Osteoblast (primary cell): ENCODE measurements at places on chromosomes 5 and 9. TPM values are rescaled to one million over a fixed set of nuclear protein-coding genes. Genes with fewer than 3 reads are reported as not detected.

KIF4B gene
- total RNA-seq, result not detected in 2 replicates

TNFSF8 gene
- not detected in 2 replicates for total RNA-seq

THG1L gene
- total RNA-seq, result 27.9 and 30.6 TPM in 2 replicates

SLC34A3 gene
- not detected in 2 replicates for total RNA-seq

ASPN gene
- total RNA-seq, result 1.1 and 1.2 TPM in 2 replicates

PCDHGB4 gene
- 14.1 and 15.9 TPM in 2 replicates for total RNA-seq

FOXD4L4 gene
- total RNA-seq, result under 0.01 TPM in 2 replicates

PRRX2 gene
- total RNA-seq, result 27.5 and 34.8 TPM in 2 replicates

GABRB2 gene
- total RNA-seq, result 0.59 and 0.72 TPM in 2 replicates

PCDHA12 gene
- total RNA-seq, result under 0.01 and 0.36 TPM in 2 replicates
